Retinal pigment epithelial cell (primary cell): ENCODE measurements at places on chromosomes 2 and 18.

GRCh38 chr2:45119038-45119437 lies 109.8 kb upstream of the SIX2 start:
- no peak for DNase-seq

DNA sequence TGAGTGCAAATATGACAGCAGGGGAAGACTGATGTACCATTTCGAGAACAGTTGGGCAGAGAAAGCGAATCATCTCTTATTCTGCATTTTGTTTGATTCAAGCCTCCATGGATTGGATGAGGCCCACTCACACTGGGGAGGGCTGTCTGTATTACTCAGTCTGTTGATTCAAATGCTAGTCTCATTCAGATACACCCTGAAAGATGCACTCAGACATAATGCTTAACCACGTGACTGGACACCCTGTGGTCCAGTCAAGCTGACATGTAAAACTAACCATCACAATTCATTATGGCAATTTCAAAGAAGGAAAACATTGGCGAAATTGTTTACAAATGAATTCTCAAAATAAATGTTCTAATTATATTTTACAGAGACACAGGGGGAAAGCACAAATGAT lies 1210.2 kb downstream of the DPP10 start:
- DNase-seq = no peak

- DNase-seq = no peak
Observed at GRCh38 chr2:217479566-217479965, 523.2 kb downstream of the TNS1 start.

GRCh38 chr2:241748468-241749256 lies 14.2 kb downstream of the D2HGDH start:
- DNase-seq = no peak

GRCh38 chr2:161136696-161137324 lies 23.4 kb upstream of the TANK start:
- DNase-seq = no peak

- DNase-seq = peak; percentile 45
Observed at GRCh38 chr2:171225302-171225980, 64.7 kb upstream of the TLK1 start.

DNA sequence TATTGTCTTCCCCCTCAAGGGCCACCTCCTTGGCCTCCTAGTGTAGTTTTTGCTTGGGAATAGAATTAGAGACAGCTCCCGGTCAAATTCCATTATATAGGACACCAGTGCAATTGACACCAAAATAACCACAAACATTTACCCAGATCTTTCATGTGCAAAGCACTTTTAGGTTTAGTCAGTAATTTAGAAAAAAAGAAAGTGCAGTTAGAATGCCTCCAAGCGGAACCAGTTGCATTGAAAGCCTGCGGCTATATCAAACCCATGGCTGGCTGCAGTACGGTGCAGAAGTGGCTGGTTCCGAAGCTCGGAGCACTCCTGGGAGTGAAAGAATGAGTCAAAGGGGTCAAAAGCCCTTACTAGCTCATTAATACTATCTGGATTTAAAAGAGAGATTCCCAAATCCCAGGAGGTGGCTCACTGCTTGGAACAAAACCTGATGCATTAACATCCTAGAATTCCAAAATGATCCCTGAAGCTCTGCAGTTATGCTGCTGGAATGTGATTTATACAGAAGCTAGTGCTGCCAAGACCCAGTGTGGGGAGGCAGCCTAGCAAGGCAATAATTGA lies 432.2 kb upstream of the KLHL29 start:
- no peak for DNase-seq

DNA sequence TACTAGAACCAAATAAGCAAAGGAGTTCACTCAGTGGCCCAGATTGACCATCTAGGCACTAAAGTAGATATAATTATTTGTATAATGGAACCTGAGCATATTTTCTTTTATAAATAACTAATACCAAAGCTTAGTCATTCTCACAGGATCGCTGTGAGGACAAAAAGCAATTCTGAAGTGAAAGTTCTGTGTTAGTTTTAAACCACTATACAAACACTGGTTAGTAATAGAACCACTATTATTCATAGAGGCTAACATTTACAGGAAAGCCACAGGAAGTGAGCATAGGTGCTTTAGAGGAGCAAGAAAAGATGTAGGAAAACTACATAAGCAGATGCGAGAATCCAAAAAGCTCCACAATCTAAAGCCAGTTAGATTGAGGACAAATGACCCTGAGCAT lies 364.7 kb downstream of the XIRP2 start:
- no peak for DNase-seq

DNA sequence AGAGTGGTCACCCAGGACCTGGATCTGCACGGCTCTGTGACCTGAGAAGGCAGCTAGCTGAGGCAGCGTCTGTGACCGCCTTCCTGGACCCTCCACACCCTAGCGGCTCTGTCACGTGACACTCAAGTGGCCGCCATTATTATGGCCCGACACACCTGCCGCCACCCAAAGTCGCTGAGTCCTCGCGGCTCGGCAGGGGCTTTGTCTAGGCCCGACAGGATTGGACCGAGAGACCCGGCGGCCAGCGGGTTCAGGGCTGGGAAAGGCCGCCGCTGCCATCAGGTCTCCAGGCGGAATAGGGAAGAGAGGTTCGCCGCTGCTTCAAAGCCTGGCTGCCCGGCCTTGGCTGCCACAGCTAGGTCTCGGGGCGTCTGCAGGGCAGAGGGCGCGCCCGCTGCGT lies 1162.5 kb upstream of the LRRTM1 start:
- no peak for DNase-seq

DNA sequence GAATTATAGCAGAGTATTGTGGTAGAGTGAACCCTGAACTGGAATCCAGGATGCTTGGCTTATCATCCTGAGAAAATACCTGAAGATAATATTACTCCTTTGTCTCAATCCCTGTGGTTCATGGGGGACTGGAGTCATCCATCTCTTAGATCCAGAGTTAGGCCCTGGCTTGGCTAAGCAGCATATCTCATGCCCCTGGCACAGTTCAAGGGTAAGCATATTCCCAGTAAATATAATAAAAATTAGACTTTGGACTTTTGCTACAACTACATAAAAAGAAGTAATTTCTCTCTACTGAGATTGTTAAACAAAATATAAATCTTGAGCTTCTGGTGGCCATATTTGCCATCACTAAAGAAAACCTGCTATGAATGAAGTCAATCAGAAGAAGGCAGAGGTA lies 47.7 kb upstream of the STK39 start:
- no peak for DNase-seq

- DNase-seq = no peak
Observed at GRCh38 chr2:162197069-162197825, 45.2 kb upstream of the GCG start.

GRCh38 chr2:43105586-43106558 lies 120.5 kb downstream of the ZFP36L2 start:
- DNase-seq = no peak

DNA sequence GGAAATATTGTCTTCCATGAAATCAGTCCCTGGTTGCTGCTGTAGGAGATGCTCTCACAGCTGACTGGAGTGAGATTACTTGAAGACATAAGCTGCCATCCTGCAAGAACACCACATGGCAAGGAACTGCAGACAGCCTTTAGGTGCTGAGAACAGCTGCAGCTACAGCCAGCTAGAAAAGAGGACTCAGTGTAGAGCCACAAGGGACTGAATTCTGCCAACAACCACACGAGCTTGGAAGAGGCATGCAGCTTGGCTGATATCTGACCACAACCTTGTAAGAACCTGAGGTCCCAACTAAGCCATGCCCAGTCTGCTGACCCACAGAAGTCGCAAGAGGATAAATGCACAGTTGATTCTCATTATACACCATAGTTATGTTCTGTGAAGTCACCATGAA lies 181.8 kb upstream of the ARL4C start:
- peak; percentile 74 for DNase-seq

DNA sequence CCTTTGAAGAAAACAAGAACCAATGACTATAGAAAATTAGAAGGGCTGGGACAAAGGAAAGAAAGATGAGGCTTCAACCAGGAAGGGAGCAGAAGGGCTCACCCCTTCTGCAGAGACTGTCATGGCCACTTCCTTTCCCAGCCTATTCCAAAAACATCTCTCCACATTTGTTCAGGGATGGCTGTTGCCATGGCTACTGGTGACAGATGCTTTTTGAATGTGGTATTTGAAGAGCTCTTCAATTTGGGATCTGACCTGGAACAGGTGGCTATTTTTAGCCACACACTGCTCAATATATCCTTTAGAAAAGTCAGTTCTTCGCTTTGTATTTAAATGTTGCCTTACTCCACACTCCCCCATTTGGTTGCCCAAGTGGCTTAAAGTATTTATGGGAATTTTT lies 64.1 kb upstream of the LCLAT1 start:
- DNase-seq = no peak

GRCh38 chr18:73384246-73384645 lies 516.5 kb upstream of the NETO1 start:
- DNase-seq = no peak

DNA sequence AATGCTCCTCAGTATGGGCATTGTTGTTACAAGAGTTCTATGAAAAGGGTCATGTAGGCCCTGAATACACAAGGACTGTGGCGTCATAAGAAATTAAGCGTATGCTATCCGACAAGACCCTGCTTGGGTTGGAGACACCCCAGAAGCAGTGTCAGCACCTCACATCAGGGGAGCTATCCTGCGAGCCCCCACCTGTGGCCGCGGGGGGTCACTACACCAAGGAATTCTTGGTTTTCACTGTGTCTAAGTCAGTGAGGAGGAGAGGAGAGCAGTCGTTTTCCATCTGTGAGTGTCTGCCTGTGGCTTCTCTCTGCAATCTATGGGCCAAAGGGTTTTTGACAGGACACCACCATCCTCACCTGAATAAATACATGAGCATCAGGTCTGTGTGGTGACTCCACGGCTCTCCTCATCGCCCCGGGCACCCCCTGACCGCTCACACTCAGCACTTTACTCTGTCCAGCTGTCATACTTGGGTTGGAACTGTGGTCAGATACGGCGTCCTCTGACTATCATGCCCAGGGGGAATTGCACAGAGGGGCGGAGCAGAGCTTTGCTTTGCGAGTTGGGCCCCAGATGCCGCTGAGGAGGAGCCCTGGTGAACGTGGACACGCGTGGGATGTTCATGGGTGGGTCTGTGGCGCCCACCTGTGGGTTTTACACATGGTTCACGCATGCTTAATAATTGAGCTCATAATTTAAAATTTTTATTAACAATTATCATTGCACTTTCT lies 235.5 kb downstream of the MYT1L start:
- no peak for DNase-seq

DNA sequence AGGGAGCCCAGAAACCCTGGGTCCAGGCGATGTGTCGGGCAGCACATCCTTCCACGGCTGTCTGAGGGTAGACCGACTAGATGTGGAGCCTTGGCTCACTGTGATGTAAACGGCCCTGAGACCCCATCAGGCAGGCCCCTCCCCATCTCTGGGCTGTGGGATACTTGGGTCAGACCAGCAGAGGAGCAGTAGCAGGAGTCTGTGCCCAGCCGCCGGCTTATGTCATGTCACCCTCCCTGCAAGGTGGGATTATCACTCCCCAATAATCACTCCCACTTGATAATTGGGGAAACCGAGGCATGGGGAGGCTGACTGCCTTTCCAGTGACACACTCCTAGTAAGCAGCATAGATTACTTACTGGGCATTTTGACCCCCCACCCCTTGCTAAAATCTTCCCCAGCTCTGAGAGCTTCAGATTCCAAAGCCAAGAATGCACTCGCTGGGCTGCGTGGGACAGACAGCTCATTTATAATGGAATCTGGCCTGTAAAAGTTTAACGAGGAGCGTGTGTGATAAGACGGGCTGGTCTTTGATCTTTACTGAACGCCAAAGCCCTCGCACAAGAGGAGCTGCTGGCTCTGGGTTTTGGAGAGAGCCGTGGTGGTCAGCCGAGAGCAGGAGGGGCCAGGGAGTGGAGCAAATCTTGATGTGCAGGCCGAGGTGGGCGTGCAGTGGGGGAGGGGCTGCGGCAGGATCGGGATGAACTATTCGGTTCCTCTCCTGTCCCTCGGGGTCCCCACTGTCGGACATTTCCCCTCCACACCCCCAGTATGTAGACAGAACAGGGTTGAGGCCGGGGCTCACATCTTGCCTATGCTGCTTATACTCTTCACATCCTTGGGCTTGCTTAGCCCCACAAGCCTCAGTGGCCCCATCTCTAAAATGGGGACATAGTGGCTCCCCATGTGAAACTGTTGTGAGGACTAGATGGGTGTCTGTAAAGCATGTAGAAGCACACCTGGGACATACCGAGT lies 200.0 kb downstream of the GLI2 start:
- DNase-seq = no peak

DNA sequence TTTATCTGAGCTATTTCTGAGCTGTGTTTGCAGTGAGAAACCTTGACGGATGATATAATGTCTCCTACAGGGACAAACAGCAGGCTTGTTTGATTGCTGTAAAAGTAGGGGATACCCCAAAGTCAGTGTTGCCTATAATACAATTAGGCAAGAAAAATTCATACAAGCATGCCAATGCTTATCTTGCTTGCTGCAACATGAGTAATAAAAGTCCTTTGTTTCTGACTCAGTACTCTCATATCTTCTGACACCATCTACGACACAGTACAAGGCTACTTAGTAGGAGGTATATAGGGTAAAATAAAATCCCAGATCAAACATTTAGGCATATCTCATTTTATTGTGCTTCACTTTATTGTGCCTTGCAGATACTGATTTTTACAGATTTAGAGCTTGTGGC lies 33.0 kb downstream of the ERBB4 start:
- no peak for DNase-seq

DNA sequence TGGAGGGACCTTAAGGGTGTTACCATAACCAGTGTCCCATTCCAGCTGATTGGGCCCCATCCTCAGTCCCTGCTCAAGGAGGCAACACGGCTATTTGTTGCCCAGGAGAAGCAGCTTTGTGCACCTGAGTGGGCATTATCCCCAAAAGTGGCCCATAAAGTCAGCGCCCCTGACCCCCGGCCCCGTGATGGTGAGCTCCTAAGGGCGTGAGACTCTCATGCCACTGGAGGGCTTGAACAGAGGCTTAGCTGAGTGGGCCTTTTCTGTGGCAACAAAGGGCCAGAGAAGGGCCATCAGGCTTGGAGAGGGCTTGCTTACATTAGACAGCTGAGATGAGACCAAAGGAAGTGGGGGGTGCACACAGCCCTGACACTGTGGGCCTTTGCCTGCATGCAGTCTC lies 99.2 kb upstream of the RAB6C start:
- DNase-seq = no peak

GRCh38 chr2:1430491-1430890 lies 17.2 kb downstream of the TPO start:
- no peak for DNase-seq

GRCh38 chr2:64524604-64525316 lies 632 bp downstream of the AFTPH start:
- no peak for DNase-seq

GRCh38 chr18:48219810-48220499 lies 189.2 kb downstream of the ZBTB7C start:
- DNase-seq = no peak

DNA sequence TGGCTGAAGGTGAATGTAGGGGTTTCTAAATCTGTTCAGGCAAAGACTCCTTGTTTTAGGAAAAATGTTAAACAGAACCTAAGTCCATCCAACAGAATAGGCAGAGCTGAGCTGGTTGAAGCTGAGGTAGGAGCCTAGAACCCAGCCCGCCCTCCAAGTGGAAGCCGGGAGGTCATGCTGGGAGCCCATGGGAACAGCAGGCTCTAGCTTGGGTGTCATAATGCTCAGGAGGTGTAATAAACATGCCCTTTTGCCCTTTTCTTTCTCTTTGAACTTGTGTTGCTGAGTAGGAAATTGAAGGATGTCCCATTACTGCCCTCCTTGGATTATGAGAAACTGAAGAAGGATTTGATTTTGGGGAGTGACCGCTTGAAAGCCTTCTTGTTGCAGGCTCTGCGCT lies 60.3 kb downstream of the ARMC9 start:
- DNase-seq = no peak

- DNase-seq = no peak
Observed at GRCh38 chr2:144567745-144568144, 47.8 kb upstream of the ZEB2 start.
